ENCODE measurements at places on chromosomes 6 and 20.

DNA sequence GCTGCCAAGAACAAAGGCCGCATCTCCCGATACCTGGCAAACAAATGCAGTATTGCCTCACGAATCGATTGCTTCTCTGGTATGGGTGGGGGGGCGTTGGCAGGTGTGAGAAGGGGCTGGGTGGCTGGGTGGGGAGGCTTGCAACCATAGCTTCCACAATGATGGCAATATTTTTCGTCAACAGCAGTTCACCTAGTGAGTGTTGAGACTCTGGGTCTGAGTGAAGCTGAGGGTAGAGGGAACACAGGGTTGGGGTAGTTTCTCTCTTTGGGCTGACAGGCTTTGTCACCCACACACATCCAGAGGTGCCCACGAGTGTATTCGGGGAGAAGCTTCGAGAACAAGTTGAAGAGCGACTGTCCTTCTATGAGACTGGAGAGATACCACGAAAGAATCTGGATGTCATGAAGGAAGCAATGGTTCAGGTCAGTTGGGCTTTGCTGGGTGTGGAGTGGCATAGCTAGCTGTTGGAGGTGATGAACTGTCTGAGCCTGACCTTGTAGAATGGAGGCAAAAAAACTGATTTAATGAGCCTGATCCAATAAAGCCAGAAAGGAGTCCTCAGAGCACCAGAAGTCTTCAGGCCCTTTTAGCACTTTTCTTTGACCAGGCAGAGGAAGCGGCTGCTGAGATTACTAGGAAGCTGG is 4.2 kb downstream of the NOP56 start:
- DNase-seq, result no peak

GRCh38 chr20:35876033-35876320 is 78.3 kb downstream of the SCAND1 start:
- DNase-seq, result no peak

DNA sequence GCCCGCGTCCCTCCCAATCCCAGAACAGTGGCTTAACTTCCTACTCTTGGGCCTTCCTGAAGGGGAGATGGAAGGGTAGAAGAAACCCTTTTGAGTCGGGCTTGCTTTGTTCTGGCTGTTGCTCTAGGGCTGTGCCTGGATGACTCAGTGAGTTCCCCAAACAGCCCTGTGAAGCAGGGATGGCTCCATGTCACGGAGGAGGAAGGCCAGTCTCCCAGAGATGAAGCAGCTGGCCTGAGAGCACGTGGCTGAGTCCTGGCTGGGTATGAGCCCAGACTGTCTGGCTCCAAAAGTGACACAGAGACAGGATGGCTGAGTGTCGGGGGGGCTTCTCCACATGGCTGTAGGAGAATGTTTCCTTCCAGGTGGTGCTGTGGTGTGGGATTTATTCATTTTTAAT is 4.6 kb downstream of the SYTL3 start:
- no peak for DNase-seq

- no peak for DNase-seq
Observed at GRCh38 chr6:46903175-46903574, 18.6 kb downstream of the ADGRF5 start.

- no peak for DNase-seq
Observed at GRCh38 chr20:14012671-14013070, 17.4 kb downstream of the MACROD2 start.

GRCh38 chr6:21856456-21856825 is 262.9 kb downstream of the SOX4 start:
- DNase-seq, result no peak

GRCh38 chr20:63027922-63028389 is 21.2 kb upstream of the BHLHE23 start:
- no peak for DNase-seq

DNA sequence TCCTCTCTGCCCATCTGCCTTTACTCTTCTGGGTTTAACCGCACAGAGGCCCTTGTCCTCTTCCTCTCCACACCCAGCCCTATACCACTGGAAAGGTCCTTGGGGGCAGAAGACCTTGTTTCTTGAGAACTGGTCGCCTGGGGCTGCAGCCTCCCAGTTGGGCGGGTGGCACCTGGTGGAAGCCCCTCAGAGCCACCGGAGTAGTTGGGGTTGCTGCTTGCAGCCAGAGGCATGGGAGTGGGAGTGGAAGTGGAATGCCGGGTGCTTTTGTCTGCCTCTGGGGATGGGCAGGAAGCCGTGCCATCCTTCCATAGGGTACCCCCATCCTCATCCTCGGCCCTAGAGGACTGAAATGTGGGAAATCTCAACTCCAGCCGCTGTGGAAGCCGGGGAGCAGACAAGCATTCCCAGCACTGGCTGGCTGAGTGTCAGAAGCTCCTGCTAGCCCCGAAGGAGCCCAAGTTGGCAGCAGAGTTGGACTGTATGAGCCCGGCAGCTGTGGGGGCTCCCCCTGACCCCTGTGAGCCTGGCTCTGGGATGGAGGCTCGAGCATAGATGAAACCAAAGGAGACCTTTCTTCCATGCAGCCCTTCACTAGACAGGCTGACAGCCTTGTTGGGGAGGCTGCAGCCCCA is 1.2 kb downstream of the VSTM2L start:
- no peak for DNase-seq

DNA sequence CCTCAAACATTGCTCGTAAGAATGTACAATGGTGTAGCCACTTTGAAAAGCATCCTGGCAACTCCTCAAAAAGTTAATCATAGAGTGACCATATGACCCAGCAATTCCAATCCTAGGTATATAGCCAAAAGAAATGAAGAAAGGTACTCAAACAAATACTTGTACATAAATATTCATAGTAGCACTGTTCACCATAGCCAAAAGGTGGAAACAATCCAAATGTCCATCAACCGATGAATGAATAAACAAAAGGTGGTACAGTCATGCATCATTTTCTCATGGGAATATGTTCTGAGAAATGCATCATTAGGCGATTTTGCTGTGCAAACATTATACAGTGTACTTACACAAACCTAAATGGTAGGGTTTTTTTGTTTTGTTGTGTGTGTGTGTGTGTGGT is 74.4 kb upstream of the TBC1D7 start:
- DNase-seq, result no peak

- no peak for DNase-seq
Observed at GRCh38 chr6:12992770-12993169, 276.2 kb downstream of the PHACTR1 start.

GRCh38 chr20:37316775-37317170 is 27.3 kb downstream of the MANBAL start:
- no peak for DNase-seq

GRCh38 chr6:80566361-80566760 is 459.9 kb downstream of the BCKDHB start:
- DNase-seq, result no peak

GRCh38 chr20:32501709-32502108 is 83.4 kb downstream of the NOL4L start:
- no peak for DNase-seq

- no peak for DNase-seq
Observed at GRCh38 chr6:31900917-31901414, 920 bp downstream of the ZBTB12 start.

GRCh38 chr20:44799691-44800090 is 10.7 kb downstream of the RIMS4 start:
- DNase-seq, result no peak

DNA sequence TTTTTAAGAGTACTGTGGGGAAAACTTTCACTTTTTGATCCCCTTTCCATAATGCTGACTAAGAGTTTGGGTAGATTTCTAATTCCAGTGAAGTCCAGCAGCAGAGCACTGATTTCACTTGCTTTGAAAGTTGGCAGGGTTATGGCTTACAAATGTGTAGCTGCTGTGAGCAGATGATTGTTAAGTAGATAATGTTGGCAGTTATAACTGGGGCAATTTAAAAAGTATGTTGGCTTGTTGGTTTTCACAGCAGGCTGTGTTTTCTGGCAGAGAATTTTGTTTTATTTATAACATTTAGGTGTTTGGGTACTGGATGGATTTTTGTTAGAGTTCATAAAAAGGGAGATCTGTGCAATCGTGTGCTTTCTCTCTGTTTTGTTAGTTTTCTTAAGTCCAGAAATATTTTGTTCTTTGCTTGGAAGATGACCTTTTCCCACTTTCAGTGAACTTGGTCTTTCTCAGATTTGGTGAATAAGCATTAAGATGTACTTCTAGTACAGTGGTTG is 31.4 kb downstream of the AFDN start:
- DNase-seq, result no peak

- DNase-seq, result no peak
Observed at GRCh38 chr6:14380901-14381828, 263.6 kb downstream of the CD83 start.

GRCh38 chr20:40283689-40284088 is 405.3 kb downstream of the MAFB start:
- no peak for DNase-seq

All from stimulated activated CD4-positive, alpha-beta T cell treated with anti-CD3 and anti-CD28 coated beads, Interleukin-1b, Interleukin-23, amount 100 ng/mL, for 1 hour (primary cell).